ENCODE measurements at places on chromosomes 1 and 21.

- no peak for DNase-seq
These were observed 21.5 kb upstream of the ST6GALNAC3 start for GRCh38 chr1:76053021-76053420.

DNA sequence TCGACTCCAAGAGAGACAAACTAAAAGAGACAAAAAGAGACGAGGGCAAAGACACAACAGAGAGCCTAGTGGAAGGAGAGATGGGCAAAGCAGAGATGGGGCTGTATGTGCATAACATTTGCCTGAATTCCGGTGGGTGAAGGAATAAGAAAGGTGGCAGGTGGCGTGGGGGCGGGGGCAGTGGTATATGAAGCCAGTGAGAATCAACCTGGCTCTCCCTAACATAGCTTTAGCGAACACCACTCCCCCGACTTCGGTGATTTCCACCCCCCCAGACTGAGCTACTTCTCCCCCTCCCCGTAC is 1.1 kb downstream of the INKA2 start:
- no peak for DNase-seq

GRCh38 chr1:51968632-51969031 is 21.9 kb downstream of the RAB3B start:
- no peak for DNase-seq

DNA sequence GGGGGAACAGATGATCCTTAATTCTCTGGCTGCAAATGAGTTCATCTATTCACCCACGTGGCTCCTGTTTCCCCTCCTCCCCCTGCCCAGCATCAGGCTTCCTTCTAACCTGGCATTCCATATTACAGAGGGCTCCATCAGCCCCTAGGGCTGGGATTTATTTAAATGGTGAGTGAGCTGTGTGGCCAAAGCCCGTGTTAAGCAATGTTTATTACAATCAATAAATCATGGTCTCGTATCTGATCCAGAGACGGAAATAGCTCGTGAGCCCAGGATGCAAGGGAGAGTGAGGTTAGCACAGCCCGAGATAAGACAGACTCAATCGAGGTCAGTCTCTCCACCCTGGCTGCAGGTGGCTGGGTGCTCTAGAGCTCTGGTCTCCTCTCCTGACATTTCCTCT is 43.1 kb upstream of the IGSF21 start:
- no peak for DNase-seq

DNA sequence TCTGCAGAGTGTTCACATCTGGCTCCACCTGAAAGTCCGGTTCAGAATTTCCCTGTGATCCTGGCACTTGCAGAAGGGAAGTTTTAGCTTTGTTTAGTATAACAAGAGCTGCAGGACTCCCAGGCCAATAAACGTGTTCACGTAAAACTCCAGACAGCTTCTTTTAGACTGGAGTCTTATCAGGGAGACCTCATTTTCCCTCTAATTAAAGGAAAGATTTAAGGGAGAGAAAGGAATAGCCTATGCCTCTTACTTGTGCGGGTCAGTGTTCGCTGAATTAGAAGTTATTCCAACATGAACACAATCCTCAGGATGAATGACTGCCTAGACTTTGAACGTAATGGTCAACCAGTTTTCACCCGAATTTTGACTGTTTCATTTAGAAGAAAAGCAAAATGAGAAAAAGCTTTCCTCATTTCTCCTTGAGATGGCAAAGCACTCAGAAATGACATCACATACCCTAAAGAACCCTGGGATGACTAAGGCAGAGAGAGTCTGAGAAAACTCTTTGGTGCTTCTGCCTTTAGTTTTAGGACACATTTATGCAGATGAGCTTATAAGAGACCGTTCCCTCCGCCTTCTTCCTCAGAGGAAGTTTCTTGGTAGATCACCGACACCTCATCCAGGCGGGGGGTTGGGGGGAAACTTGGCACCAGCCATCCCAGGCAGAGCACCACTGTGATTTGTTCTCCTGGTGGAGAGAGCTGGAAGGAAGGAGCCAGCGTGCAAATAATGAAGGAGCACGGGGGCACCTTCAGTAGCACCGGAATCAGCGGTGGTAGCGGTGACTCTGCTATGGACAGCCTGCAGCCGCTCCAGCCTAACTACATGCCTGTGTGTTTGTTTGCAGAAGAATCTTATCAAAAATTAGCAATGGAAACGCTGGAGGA is 202.1 kb upstream of the SGIP1 start:
- peak; percentile 64 for DNase-seq

DNA sequence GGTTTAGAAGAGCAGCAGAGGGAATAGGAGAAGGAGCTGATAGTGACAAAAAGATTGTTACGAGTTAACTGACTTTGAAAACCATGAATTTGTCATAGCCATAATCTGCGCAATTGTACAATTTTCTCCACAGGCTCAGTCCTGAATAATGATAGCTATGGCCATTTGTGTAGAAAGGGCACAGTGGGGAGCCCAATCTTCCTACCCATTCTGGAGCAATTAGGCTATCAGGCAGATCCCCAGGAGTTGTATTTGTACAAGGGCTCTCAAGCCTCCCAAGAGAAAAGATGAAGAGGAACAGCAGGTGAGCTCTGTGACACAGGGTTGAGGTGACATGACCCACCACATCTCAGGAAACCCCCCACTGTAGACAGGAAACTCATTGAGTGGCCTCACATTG is 42.1 kb upstream of the SAMD13 start:
- DNase-seq: no peak

- DNase-seq: no peak
These were observed 12.5 kb downstream of the SDC3 start for GRCh38 chr1:30895944-30896660.

DNA sequence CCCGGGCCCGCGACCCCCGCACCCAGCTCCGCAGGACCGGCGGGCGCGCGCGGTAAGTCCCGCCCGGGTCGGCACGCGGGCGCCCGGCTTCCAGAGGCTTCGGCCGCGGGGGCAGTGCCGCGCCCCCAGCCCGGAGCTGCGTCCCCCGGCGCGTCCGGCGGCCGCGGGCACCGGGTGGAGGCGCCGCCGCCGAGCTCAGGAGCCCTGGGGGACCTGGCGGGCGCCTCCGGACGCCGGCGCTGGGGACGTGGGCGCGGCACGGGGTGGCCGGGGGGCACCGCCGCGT is 227 bp downstream of the NBL1 start:
- DNase-seq: no peak

Measured in KBM-7 (cell line).